ENCODE measurements at places on chromosomes 4 and X. TPM values are rescaled to one million over a fixed set of nuclear protein-coding genes. Genes with fewer than 3 reads are reported as not detected.

Gene NUDT10
- 0.41 TPM for total RNA-seq

Gene SLC26A1
- total RNA-seq, result 1.5 TPM

Gene PDE6B
- 2.4 TPM for total RNA-seq

Gene SPARCL1
- 479 TPM for total RNA-seq

Gene KIF4A
- total RNA-seq, result 1.8 TPM

Gene GRK4
- total RNA-seq, result 22.2 TPM

Gene CYSLTR1
- total RNA-seq, result 2.0 TPM

Gene LDOC1
- 0.94 TPM for total RNA-seq

Gene STK32B
- total RNA-seq, result 5.6 TPM

DNA sequence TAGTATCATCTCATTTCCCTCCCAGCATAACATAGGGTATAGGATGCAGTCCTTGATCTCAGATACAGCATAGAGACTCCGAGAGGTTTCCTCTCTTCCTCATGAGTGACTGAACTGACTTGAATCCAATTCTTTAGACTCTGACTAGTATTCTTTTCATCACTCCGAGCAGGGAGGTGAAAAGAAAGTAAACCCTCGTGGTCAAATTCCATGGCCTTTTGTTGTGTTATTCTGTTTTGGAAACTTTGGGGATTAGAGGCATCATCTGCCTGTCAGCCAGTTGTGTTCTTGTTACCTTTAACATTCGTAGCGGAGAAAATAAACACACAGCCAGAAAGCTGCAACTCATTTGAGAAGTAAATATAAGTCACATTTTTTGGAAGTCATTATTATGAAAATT is 206.6 kb downstream of the ARHGAP10 start:
- ATAC-seq, result no peak

DNA sequence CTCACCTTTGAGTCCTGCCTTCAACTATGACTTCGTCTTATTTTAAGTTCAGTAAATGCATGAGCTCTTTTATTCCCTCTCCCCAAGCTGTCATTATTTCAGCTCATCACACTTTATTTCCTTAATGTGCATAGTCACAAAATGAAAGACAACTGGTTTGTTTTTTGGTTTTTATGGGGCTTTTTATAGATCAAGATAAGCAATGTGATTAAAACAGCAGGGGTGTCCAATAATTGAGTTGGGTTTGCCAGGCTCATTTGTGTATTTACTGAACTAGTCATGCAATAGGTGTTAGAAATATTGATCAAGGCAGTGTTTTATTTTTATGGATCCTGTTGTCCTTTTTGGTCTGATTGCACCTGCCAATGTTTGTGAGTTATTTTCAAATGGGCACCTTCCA is 102.2 kb downstream of the FRMPD4 start:
- ATAC-seq, result no peak

- ATAC-seq, result no peak
These were observed 68.6 kb downstream of the CDS1 start for GRCh38 chr4:84651499-84651898.

DNA sequence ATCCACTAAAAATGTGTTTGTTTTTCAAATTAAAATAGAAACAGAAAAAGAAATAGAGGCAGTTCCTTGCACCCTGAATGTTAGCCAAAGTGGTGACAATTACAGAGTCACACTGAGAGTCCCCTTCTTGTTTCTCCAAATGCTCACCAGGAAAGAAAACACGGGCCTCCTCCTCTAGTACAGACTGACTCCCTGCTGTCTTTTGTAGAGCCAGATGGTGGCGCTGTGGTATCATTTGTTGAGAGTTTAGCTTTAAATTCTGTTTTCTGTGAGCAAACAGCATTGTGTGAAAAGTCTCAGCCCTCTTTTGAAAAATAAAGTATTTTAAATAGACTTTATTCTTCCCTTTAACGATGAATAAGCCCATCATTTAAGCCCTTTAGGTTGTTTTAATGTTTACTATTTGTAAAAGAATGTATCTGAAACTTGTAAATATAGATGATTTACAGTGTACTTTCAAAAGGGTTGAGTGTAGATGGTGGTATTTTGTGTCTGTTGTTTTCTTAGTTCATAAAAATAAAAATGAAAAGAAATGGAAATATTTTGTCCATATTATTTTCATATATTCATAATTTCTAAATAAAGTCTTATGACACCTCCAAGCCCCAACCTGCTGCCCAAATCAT is 36.9 kb upstream of the ATOH1 start:
- ATAC-seq, result peak; percentile 77

DNA sequence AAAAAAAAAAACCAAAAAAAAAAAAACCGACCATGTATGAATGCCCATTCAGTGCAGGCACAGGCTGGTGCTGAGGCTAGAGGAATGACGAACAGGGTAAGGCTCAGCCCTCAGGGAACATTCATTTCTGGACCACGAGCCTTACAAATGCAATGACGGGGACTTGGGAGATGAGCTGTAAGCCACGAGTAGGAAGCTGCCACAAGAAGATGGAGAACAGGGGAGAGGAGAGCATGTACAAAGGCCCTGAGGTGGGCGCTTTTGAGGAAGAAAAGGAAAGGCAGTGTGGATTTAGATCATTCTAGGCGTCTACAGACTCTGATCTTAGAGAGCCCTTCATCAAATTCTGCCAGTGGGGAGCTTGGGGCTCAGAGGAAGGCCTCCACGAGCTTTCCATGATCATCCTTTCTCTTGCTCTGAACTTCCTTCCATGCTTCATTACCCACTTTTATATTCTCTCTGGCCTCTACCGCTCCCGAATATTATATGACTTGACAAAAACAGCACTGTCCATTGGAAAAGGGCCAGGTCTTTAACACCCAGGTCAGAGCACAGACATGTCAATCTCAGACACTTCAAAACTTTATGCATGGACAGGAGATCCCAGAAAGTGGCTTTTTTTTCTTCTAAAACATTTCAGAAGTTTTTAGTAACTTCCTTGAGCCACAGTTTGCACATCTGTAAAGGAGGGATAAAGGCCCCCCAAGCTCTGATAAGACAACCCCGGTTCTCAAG is 3.3 kb upstream of the ZNF518B start:
- no peak for ATAC-seq

DNA sequence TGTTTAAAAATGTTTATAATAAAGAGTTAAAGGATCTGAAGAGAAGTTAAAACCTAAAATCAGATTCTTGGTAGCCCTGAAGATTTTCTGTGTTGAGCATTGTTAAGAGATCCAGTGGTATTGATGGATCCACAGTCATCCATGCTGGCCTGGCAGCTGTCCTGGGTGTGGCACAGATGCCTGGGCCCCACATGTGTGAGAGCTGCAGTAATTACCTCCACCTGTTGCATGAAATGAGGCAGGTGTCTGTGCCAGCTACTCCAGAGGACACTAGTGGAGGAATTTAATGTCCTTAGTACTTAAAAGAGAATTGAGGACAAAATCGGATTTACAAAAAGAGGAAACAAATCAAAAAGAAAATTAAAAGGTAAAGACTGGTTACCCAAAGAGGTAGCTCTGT is 44.0 kb downstream of the MGST2 start:
- no peak for ATAC-seq

DNA sequence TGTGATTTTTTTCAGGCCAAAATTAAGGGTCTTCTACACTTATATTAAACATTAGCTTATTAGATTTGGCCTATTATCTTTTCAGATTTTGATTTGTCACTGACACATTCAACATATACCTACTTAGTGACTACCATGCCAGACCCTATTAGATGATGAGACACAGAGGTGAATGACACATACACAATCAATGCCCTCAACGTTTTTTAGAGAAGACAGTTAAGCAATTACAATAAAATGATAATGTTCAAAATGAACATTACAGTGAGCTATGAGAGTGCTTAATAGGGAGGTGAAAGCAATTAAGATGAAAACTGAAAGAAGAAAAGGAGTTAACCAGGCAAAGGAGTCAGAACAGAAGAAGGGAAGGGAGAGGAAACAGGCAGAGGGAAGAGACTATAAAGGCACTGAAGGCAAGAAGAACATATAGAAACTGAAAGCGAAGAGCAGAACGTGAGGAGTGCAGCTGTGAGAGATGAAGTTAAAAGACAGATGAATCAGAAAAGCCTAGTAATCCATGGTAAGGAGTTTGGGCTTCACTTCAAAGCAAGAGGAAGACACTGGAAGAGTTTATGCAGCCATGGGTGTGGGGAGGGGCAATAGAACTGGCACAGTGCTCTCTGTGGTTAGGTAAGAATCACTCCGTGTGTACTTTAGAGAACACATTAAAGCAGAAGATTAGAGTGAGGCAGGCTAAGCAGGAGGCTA is 119.0 kb downstream of the REELD1 start:
- no peak for ATAC-seq

- ATAC-seq, result no peak
These were observed 18.9 kb upstream of the GLRA3 start for GRCh38 chr4:174847801-174848427.

DNA sequence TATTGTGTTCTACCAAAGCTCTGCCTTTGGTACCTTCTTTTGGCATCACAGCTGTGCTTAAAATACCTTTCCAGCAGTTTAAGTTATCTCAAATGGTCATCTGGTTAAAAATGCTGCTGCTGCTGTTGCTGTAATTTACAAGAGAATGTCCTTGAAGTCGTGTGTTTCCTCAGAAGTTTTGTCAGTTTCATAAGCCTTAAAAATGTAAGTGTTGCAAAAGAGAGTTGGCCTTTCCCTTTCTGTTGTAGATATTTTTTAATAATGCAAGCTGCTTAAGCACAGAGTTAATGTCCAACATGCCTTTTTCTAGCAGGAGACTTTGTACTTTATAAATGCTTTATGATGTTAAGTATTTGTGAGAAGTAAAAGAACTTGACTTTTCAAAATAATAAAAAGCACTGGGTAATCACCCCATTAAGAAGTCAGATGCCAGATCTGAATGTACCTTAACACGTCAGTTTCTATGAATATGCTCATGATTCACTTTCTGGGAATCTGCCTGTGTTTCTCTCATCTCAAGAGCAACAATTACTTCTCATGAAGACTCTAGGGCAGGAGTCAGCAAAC is 35.3 kb upstream of the TENM3 start:
- ATAC-seq, result peak; percentile 55

- ATAC-seq, result no peak
These were observed at the start of gene PCSK1N for GRCh38 chrX:48835524-48836329. Gene PCSK1N, minus strand, starts transcription at chrX:48835610. Its CDS starts 78 bp downstream, at chrX:48835532.

DNA sequence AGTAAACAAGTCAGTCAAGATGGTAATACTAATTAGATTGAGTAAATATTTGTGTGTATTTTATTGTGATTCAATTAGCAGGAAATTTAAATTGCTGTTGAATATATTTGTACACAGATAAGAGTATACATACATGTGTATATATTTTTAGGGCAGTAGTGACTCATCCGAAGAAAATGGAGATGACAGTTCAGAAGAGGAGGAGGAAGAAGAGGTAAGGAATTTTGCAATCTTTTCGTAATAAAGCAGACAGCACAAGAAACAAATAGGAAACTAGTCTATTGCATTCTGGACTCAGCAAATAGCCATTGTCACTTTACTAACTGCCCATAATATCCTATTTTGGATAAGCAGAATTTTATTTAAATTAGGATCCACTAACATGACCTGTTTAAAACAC is 6.6 kb downstream of the IBSP start:
- no peak for ATAC-seq

DNA sequence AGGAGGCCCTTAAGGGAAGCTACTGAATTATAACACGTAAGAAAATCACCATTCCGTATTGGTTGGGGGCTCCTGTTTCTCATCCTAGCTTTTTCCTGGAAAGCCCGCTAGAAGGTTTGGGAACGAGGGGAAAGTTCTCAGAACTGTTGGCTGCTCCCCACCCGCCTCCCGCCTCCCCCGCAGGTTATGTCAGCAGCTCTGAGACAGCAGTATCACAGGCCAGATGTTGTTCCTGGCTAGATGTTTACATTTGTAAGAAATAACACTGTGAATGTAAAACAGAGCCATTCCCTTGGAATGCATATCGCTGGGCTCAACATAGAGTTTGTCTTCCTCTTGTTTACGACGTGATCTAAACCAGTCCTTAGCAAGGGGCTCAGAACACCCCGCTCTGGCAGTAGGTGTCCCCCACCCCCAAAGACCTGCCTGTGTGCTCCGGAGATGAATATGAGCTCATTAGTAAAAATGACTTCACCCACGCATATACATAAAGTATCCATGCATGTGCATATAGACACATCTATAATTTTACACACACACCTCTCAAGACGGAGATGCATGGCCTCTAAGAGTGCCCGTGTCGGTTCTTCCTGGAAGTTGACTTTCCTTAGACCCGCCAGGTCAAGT is 6.9 kb upstream of the MSANTD1 start:
- ATAC-seq, result no peak

DNA sequence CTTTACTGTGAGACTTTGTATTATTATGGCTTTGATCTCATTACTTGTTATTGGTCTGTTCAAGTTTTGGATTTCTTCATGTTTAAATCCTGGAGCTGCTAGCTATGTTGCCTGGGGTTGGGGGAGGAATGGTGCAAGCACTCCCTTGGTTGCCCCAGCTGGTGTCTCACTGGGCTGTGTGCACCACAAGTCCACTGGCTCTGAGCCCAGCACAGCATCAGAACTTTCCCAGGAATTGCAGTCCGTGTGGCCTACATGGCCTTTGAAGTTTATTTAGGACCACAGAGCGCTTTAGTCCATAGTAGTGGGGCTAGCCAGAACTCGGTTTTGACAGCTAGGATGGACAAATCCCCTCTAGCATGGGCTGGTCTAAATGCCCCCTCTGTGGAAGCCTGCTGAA is 278.8 kb upstream of the RPS6KA3 start:
- no peak for ATAC-seq

DNA sequence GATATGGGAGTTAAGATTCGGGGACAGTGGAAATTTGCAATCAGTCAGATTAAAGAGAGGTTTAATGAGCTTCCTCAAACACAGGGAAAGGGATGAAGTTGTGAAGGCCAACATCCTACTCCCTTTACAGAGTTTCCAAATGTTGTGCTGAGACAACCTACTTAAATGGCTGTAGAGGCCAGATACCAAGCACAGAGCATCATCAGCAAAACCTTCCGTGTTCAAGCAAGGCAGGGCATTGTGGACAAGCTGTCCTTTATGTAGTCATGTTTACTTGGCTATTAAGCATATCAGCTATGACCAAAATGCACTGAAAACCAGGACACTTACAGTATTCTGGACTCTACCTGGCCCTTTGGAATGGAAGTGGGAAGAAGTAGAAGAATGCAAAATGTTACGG is 197.3 kb downstream of the DMD start:
- ATAC-seq, result no peak

- no peak for ATAC-seq
These were observed 34.8 kb upstream of the CXCL6 start for GRCh38 chr4:73801692-73802091.

- no peak for ATAC-seq
These were observed 156.2 kb downstream of the ENOX2 start for GRCh38 chrX:130746709-130747342.

DNA sequence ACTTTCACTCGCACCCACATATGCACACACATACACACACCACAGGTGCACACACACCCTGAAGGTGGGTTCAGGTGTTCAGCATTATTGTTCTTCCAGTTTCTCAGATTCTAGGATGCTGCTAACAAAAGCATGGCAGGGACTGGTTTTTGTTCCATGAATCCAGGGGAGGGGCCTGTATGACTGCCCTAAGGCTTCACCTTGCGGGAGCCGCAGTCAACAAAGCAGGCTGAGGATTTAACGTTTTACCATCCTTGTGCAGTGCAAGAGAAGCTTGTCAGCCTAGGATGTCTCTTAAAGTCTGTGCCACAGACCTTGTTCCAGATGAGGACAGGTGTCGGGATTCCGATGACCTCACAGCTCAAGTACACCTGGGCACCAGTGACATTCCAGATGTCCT is 61.8 kb downstream of the POLR2B start:
- ATAC-seq, result no peak
